ENCODE measurements at places on chromosomes 6 and 20.

DNA sequence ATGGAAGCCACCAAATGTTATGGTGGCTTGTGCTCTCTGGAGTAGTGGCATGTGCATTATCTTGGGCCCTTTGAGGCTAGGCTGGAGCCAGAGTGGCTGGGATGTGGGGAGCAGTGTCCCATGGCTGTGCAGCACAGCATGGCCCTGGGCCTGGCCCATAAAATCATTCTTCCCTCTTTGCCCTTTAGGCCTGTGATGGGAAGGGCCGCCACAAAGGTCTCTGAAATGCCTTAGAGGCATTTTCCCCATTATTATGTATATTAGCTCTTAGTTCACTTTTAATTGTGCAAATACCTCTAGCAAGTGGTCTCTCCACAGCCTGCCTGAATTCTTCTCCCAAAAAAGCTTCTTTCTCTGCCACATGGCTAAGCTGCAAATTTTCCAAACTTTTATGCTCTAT is 297.3 kb upstream of the IRAK1BP1 start:
- no peak for DNase-seq

- no peak for DNase-seq
Measured at GRCh38 chr6:138267971-138268895, 49.9 kb upstream of the PBOV1 start.

- DNase-seq: no peak
Measured at GRCh38 chr6:110341663-110342596, 16.2 kb downstream of the METTL24 start.

GRCh38 chr6:14932485-14933182 is 313.2 kb upstream of the JARID2 start:
- no peak for DNase-seq

GRCh38 chr6:84921891-84922290 is 157.5 kb upstream of the TBX18 start:
- no peak for DNase-seq

- no peak for DNase-seq
Measured at GRCh38 chr6:110688661-110689268, 126.5 kb downstream of the CDK19 start.

DNA sequence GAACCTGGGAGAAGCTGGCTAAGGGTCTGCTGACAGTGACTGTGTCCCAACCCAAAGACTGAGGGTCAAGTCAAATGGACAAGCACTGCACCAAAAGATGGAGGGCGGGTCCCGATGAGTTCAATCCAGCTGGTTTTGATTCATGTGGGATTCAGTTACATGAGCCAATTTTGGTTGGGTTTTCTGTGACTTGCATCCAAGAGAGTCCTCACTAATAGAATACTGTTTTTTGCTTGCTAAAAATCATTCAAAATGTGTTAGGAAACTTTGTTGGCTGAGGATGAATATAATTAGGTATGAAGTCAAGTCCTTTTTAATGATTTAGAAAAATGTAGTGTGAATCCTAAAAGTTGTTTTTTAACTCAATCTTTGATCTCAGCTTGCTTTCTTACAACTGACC is 323.8 kb upstream of the NOX3 start:
- no peak for DNase-seq

- DNase-seq: no peak
Measured at GRCh38 chr6:30397697-30398096, 52.7 kb downstream of the RPP21 start.

DNA sequence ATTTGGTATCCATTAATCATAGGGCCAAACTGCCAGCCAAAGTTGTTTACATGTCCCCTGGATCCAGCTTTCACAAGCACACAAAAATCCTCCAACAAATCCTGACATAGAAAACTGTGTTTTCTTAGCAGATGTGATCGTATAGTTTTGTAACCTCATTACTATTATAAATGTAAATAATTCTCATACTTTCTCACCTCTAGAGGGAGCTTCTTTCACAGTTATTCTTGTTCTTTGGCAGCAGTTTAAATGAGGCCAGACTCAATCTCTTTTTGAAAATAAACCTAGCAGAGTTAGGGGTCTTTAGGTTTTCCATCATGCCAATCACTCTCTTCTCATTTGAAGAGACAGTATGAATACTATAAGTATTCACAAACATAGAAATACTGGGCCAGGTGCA is 17.0 kb upstream of the ZNF318 start:
- peak; percentile 35 for DNase-seq

- no peak for DNase-seq
Measured at GRCh38 chr6:127821431-127821830, 79.4 kb downstream of the THEMIS start.

- no peak for DNase-seq
Measured at GRCh38 chr6:52591832-52592231, 15.0 kb upstream of the TRAM2 start.

DNA sequence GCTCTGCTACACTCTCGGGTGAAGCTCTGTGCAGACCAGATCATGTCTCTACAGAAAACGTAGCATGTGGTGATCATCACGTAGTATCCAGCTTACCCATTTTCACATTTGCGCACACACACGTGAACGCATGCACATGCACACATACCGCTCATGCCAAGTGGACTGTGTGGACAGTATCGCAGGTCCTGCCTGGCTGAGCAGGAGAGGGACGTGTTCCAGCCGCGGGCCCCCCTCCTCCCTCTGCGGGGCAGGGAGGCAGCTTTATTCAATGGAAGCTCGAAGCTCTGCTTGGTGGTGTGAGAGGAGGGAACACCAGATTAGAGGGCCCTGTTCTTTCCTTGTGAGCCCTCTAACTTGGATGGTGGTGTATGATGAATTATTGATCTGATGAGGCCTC is 51.1 kb downstream of the CDH26 start:
- no peak for DNase-seq

DNA sequence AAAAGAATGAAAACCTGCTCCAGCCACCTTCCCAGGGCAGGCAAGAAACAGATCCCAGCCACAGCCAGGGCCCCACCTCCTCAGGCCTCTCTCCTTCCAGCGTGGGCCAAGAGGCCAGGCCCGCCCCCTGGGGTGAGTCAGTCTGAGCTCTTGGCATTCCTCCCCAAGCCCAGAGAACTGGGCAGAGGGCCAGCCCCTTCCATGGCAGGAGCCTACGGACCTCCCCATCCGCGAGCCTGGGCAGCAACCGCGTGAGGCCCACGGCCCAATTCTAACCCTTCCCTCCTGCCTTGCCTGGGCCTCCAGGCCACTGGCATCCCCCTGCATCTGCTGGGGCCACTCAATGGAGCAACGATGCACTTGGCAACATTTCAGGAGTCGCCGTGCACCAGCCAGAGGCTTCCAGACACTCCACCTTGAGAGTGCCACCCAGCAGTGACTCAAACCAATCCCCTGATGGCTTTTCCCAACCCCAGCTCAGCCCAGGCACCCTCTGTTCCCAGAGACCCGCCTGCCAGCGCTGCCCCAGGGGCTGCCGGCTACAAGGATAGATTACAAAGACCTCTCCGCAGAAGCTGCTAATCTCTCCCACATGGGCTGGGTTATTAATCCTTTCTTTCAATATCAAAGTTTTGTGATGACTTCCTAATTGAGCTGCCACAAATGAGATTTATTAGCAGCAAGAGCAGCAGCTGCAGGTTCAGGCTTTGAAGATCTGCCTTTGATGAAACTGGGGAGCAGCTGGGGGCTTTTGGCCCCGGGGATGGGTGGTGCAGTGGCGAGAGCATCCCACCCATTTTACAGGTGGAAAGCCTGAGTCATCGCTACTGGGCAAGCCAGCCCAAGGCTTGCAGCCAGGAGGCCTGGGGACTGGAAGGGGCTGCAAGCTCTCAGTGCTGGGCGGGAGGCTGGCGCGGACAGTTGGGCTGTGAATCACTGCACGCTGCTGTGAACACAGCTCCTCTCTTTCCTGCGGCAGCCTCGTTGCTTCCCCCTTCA is 85.7 kb downstream of the NFATC2 start:
- peak; percentile 99 for DNase-seq

DNA sequence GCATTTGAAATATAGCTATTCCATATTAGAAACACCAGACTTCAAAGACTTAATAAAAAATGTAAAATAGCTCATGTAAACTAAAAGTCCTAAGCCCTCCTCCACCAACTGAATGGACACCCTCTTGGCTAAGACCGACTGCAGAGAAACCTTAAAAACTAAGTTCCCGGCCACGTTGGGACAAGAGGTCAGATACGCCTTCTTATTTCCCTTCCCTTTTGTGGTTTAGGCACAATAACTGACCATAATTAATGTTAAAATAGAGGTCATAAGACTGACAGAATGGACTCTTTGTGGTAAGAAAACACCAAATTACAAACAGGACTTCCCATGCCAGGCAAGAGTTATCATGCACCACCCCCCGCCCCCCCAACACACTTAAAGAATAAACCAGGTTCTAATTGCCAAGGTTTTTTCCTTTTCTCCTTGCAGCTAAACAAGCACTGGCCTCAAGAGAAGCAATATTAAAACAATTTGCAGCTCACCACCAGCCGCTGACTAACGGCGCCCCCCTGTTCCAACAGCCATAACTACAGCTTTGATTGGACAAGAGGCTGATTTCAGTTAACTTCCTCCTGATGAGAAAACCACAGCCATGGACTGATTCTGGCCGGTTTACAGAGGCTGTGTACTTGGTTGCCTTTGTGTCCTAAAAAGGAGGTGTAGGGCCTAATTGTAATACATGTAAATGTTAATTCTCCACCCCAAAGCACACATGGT is 10.7 kb upstream of the LAMP5 start:
- DNase-seq: no peak

DNA sequence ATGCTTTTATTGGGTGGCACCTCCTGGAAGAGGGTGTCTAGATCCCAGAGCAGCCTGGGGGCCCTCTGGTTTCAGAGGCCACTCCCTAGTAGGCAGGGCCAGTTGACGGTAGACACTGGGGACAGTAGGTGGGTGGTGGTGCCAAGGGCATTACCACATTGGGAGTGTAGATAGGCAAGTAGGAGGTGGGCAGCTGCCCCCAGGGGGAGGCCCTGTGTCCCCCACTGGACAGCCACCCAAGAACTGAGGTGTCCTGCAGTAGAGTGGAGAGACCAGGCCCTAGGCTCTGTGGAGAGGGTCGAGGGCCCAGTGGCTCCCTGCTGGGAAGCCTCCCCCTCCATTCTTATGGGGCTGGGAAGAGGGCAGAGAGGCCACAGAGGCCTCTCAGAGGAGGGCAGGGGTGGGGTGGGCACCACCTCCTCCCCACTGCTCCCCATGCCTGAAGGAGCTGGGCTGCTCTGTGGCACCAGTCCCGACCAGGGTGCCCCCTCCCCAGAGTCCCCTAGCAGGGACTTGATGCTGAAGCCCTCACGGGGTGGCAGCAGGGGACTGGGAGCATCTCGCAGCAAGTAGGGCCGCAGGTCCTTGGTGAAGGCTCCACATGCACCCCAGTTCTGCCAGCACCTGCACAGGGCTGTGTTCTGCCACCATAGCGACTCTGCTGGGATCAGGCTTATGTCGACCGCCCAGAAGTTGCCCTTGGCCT is 305.0 kb upstream of the KCNQ5 start:
- no peak for DNase-seq

DNA sequence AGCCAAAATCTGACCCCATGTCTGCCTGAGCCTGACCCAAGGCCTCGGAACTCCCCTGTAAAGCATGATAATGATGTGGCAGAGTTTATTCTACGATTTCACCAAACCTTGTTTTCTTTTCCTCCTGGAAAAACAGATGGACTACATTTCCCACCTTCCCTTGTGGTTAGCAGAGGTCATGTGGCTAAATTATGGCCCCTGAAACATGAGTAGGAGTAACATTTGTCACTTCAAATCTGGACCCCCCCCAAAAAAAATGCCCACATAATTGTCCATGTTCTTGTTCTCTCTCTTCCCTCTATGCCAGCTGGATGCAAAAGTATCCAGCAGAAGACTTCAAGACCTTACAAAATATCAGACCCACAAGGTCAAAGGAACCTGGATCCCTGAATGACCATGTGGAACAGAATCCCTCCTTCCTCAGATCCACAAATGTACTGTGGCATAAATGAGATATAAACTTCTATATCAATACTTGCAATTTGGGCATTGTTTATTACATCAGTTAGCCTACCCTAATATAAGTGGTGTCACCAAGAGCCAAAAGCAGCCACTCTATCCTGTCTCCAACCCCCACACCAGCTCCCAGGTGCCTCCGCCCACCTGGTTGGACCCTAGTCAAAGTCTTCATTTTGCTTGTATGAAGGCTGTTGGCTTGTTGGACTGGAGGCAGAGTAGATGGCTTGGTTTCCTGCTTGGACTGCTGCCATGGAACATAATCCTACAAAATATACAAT is 1.4 kb downstream of the C20orf96 start:
- peak; percentile 23 for DNase-seq

DNA sequence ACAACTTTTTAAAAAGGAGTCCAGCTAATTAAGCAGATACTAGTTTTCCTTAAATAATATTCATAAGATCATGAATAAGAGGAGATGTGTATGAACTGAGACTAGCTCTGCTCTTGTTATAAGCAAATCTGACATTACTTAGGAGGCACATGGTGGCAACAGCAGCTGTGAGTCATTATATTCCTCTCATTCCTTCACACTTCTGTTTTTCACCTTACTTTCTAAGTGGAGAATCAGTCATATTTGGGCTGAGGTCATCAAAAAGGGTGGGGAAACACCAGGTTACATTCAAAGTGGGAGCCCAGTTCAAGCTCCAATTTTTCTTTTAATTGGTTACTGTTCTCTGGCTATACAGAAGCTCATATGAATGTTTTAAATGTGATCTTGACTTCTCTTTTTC is 6.0 kb upstream of the RIPPLY2 start:
- DNase-seq: no peak

GRCh38 chr6:134221250-134221649 is 96.7 kb downstream of the SGK1 start:
- no peak for DNase-seq

DNA sequence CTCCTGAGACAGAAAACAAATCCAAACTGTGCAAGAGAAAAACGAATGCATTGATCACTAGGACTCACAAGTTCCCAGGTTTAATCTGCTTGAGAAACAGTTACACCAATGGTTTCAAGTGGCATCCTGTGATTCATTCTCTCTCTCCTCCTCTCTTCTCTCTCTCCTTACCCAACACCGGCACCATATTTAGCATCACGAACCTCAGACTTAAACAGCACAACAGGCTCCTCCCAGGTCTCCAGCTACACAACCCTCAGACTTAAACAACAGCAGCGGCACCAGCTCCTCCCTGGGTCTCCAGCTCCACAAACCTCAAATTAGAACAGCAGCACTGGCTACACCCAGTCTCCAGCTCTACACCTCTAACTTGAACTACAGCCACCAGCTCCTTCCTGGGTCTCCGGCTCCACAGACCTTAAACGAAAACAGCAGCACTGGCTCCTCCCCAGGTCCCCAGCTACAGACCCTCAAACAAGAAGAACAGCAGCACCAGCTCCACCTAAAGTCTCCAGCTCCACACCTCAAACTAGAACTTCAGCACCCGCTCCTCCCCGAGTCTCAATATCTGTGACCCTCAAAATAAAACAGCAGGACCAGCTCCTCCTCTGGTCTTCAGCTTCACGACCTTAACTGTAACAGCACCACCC is 355.9 kb downstream of the PREX1 start:
- DNase-seq: no peak

DNA sequence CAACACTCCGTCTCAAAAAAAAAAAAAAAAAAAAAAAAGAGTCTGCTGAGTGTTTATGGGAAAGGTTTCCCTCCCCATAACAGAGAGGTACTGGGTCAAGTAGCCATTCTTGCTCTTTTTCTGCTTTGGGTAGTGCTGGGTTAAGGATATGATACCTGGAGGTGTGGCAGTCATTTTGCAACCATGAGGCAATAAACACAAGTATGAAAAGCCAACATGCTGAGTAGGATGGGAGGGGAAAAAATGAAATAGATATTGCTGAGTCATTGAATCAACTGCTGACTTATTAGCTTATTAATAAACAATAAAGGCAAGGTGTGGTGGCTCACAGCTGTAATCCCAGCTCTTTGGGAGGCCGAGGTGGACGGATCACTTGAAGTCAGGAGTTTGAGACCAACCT is 2.3 kb upstream of the TOMM34 start:
- no peak for DNase-seq
